Aorta (tissue), 5 donors: ENCODE measurements at places on chromosomes 16 and 17. TPM values are rescaled to one million over a fixed set of nuclear protein-coding genes. Genes with fewer than 3 reads are reported as not detected.
A peak's percentile ranks its signal among the peaks of the same experiment; 100 is the strongest.

SGF29 gene
- total RNA-seq: 20.7 TPM

DNA sequence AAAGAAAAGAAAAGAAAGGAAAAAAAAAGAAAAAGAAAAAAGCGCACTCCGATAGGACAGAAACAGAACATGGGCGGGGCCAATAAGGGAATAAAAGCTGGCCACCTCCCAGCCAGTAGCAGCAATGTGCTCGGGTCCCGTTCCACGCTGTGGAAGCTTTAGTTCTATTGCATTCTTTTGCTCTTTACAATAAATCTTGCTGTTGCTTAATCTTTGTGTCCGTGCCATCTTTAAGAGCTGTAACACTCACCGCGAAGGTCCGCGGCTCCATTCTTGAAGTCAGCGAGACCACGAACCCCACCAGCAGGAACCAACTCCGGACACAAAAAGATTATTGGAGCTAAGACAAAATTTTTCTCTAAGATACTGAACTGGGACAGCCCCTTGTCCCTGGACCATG is 3.1 kb upstream of the ARL5C start:
- no peak for DNase-seq

RAPGEFL1 gene
- 16.6 TPM for total RNA-seq

HAS3 gene
- 1.3 TPM for total RNA-seq

- no peak for DNase-seq
These were observed 13.1 kb downstream of the MPO start for GRCh38 chr17:58267347-58268324.

PDILT gene
- not detected for total RNA-seq

GRCh38 chr17:72116661-72117521 is 3.9 kb upstream of the SOX9 start:
- no peak for DNase-seq

GRCh38 chr16:78386557-78387324 is 287.3 kb downstream of the WWOX start:
- DNase-seq: no peak

- DNase-seq: no peak
These were observed 12.8 kb upstream of the CNEP1R1 start for GRCh38 chr16:50012182-50012581.

DNA sequence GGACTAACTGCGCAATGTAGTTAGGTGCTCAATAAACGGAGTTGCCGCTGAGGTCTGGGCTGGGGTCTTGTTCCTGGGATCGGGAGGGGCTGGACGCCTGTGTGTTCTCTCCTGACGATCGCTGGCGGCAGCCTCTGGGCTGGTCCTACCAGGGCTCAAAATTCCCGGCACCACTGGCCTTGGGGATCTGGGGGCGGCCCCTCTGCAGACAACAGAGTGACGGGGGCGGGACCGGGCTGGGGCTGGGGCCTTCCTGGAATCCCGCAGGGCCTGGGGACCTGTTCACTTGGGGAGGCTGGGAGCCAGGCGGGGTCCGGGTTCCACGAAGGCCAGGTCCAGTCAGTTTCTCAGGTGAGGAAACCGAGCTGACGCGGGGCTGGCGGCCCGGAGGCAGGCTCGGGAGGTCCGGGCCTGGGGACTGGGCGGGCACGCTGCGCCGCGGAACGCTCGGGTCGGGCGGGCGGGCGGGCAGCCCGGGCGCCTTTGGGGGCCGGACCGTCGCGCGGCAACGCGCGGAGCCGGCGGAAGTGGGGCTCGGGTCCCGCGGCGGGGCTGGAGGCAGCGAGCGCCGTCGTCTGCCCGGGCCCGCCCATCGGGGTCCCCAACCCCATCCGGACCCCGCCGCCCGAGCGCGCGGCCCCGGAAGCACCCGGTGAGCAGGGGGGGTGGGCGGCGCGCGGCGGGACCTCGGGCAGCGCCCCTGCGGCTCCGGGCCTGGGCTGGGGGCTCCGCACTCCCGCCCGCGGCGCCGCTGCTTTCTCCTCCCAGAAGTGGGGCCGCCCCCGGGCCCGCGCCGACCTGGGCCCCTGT is at the start of gene PIGQ:
Gene PIGQ, plus strand, starts transcription at position 524 of the 810 bp plus-strand sequence. CDS start 4,107 bp downstream, outside the sequence.
- DNase-seq: peak; percentile 91

FBF1 gene
- total RNA-seq: 5.5 TPM

CACNG5 gene
- not detected for total RNA-seq

GRCh38 chr17:44187131-44187899 is 543 bp downstream of the TMUB2 start:
- DNase-seq: no peak

SYNGR2 gene
- total RNA-seq: 69.9 TPM

DNA sequence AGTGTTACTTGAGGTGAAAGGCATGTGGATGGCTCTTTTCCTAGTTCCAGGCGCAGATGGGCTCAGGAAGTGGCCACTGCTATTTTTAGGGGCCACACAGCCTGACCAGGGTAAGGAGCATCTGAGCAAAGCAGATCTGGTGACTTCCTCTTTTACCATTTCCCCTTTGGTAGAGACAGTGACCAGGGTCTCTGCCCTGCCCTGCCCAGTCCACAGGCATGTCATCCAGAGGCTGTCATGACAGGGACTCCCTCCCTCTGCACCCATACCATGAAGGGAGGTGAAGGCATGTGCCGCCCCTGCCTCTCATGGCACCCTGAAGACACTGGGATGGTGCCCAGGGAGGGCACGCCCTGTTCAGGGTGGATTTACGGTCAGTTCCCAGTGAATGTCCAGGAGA is 2.2 kb downstream of the PLA2G15 start:
- DNase-seq: peak; percentile 73

- no peak for DNase-seq
These were observed 38.2 kb downstream of the COPRS start for GRCh38 chr17:31820691-31821435.
